ENCODE measurements at places on chromosomes 3 and 15.
A peak's percentile ranks its signal among the peaks of the same experiment; 100 is the strongest.

- DNase-seq: no peak
Observed at GRCh38 chr15:40536501-40536900, 28.3 kb downstream of the CCDC32 start.

DNA sequence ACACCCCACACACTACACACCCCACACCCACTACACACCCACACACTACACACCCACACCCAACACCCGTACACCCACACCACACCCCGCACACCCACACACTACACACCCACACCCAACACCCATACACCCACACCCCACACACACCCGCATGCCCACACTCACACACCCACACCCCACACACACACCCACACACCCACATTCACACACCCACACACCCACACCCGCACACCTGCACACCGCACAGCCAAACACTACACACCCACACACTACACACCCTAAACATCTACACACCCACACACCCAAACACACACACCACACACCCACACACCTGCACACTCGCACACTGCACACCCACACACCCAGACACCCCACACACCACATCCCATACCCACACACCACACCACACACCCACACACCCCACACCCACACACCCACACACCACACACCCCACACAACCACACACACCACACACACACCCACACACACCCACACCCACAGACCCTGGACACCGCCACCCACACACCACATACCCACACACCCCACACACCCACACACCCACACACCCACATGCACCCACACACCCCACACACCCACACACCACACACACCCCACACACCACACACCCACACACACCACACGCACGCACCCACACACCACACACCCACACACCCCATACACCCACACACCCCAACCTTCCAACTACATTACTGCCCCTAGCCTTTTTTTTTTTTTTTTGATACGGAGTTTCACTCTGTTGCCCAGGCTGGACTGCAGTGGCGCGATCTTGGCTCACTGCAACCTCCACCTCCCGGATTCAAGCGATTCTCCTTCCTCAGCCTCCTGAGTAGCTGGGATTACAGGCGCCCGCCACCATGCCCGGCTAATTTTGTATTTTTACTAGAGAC, 16.9 kb downstream of the CEP19 start:
- peak; percentile 12 for DNase-seq

GRCh38 chr3:5766848-5767247, 579.3 kb downstream of the EDEM1 start:
- DNase-seq: no peak

DNA sequence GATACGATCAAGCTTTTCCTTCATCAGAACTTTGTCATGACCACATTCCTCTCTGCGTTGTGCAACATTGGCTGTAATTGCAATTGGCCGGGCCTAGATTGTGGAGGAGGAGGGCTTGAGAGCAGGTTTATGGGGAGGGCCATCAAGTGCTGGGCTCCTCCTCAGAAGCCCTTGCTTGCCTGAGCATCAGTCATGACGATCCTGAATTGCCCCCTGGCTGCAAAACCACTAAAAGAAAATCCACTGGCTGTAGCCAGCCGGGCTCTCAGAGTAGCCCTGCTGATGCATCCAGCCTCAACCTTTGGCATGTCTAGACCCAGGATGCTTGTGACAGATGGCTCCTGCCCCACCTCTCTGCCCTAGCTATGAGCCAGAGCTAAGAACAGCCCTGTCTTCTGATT, 13.4 kb upstream of the TRH start:
- DNase-seq: no peak

DNA sequence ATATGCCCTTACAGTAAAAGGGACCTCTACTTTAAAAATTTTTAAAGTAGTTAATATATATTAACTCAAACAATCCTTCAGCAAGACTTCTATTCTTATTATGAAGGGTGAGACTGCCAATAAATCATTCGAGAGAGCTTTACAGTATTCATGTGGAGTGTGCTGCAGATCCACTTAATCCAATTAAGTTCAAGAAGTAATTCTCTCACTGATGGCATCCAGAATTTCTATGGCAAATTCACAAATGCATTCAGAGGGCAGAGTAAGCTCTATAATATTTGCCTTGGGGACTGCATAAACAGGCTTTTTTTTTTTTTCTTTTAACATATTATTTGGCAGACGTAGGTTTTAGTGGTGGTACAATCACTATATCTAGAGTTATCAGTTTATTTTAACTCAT, 692.0 kb downstream of the NLGN1 start:
- DNase-seq: no peak

DNA sequence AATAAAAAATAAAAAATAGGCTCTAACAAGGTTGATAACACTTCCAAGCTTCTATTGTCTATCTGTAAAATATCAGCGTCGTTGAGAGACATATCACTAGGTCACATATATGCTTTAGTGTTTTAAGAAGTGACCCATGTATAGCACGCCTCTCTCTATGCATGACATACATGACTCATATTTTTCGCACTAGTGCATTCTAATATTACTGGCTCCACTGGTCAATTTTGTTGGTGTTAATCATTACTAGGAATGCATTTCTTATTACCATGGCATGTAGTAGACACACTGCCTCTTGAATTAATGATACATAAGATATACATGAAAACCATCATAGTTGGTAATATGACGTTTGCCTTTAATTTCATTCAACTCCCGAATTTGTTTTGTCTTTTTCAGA, 203.1 kb downstream of the CHL1 start:
- no peak for DNase-seq

DNA sequence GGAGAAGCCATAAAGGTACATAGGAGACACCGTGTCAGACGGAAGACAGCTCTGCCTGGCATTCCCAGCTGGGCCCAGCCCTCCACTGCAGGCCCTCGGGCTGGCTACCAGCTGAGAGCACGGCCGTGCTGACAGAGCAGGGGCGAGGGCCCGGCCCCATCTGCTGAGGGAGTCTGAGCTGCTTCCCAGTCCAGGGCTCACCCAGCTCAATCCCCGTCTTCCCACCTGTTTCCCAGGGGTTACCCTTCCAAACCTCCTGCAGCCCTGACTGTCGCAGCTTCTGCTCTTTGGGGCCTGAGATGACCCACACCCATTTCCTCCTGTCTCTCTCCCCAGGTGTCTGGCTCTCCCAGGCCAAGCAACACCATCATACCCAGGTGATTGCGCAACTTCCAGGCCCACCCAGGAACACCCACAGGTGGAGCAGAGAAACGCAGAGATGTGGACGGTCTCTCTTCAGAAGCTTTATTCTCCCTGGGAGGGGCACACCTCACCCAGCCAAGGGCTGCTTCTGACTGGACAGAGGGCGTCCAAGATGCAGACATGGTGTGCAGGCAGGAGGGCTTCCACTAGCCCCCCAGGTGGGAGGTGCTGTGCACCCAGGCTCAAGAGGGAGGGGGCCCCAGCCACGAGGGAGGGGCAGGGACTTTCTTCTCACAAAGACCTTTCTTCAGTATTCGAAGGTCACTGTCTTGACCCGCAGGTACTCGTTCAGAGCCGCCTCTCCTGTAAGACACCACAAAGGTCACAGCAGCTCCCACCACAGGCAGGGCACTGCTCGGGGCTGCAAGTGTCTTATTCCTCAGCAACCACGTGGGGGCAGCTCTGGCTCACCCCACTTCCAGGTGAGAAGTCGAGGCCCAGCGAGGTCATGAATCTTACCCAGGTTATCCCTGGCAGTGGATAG, 19.4 kb upstream of the SLC41A3 start:
- no peak for DNase-seq

DNA sequence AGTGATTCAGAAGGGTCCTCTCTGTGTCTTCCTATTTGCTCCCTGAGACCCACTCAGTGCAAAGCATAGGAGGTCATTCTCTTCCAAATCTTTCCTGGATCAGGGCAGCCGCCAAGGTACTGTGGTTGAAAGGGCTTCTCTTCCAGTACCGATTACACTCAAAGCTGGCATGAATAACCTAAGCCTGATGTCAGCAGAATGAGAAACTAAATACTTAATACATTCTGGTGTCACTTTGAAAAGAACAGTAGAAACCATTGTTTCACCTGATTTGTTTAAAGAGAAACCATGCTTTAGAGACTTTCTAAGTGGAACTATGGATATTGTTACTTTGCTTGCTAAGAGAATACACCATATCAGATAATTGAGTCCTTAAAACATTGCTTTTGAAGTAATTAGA, 50.2 kb downstream of the PDHB start:
- no peak for DNase-seq

- no peak for DNase-seq
Observed at GRCh38 chr3:110946810-110947209, 124.8 kb upstream of the NECTIN3 start.

- no peak for DNase-seq
Observed at GRCh38 chr3:163538387-163538786, 1539.9 kb downstream of the SI start.

GRCh38 chr3:108296239-108296638, at the start of gene HHLA2:
Gene HHLA2, plus strand, starts transcription at chr3:108296548. Its CDS starts 55,266 bp downstream, at chr3:108351814.
- no peak for DNase-seq

GRCh38 chr3:117762621-117763037, 1053.0 kb downstream of the TUSC7 start:
- DNase-seq: no peak

DNA sequence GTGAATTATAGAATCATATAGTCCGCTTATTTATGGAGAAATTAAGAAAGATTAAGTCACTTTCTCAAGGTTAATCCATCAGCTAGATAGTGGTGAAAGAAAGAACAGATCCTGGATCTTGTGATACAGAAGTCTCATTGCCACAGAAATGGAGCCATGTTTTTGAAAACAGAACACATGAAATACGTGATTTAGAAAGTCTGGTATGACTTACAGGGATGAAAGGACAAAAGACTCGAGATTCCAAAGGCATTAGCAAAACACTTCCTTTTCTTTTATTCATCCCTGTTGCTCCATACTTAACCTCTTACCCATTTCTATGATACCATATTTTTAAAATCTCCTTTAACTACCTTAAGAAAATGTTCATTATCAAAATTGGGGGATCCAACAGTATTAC, 40.0 kb upstream of the TEX9 start:
- no peak for DNase-seq

GRCh38 chr3:194268654-194269512, 82.2 kb downstream of the CPN2 start:
- no peak for DNase-seq

GRCh38 chr3:99875581-99875928, 57.9 kb downstream of the CMSS1 start:
- DNase-seq: no peak

- DNase-seq: no peak
Observed at GRCh38 chr3:128505771-128506170, 12.8 kb upstream of the GATA2 start.

GRCh38 chr15:63990454-63990853, 55.8 kb downstream of the DAPK2 start:
- DNase-seq: no peak
